MG63 (cell line): ENCODE measurements at places on chromosomes 12 and 14.
A peak's percentile ranks its signal among the peaks of the same experiment; 100 is the strongest.

- DNase-seq = no peak
These were observed 70.8 kb downstream of the SCN8A start for GRCh38 chr12:51661836-51662235.

DNA sequence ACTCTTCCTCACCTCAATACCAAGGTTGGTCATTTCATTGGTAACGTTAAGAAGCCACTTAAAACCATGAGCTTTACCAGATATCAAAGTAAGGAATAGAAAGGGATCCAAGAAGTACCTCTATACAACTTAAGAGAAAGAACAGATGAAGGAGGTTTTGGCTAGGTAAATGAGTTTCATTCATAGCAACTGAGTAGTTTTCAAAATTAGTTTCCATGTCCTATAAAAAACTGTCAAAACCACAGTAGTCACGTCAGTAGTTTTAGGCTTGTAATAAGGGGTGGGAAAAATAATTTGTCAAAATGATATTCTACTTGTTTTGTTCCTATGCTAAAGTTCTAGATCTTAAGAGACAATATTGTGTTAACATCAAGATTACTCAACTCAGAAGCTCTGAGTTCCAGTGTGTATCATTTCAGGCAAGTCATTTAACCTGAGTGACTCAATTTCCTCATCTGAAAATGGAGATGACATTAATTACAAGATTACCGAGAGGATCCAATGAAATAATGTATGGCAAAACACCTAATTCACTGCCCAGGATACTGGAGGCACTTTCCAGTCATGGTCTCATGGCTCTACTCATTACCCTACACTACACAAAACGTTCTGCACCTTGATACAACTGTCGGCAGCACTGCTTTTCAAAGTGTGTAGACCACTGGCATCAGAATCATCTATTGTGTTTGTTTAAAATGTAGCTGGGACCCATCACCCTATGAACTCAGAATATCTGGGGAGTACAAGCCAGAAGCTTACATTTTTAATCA is 24.1 kb upstream of the SLC6A13 start:
- DNase-seq = no peak

DNA sequence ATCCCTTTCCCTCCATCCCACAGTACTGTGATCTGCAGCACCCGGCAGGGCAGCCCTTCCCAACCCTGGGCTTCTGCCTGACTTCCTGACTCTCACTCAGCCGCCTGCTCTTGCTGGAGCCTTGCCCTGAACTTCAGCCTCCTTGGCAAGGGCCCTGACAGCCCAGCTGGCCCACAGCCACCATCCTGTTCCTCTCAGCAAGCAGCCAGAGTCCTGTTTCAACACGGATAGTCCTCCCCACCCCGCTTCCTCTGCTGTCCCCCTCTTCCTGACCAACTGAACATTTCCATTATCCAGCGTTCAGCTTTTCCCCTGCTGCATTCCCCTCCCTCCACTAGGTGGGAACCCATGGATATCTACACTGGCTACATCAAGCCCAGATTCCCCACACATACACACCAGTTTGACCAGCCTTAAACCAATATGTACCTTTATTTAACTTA is 74.0 kb upstream of the MDM1 start:
- DNase-seq = peak; percentile 89

DNA sequence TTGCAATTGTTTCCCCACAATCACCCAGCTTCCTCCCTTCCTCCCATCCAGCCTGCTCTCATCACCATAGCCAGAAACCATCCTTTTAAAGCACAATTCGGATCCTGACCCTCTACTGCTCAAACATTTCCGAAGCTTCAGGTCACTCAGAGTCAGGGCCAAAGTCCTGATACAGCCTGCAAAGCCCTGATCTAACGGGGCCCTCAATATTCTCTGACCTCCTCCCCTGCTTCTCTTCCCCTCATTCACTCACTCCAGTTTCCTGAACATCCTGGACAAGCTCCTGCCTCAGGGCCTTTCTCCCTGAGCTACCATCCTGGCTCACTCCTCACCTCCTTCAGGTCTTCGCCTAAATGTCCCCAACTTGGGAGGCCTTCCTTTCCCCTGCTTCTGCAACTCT is 46.1 kb downstream of the PITPNM2 start:
- no peak for DNase-seq

GRCh38 chr12:120286768-120287490 is 4.8 kb downstream of the RNU4-2 start:
- no peak for DNase-seq

- DNase-seq = no peak
These were observed 154.1 kb downstream of the SLC5A8 start for GRCh38 chr12:101055940-101056339.

DNA sequence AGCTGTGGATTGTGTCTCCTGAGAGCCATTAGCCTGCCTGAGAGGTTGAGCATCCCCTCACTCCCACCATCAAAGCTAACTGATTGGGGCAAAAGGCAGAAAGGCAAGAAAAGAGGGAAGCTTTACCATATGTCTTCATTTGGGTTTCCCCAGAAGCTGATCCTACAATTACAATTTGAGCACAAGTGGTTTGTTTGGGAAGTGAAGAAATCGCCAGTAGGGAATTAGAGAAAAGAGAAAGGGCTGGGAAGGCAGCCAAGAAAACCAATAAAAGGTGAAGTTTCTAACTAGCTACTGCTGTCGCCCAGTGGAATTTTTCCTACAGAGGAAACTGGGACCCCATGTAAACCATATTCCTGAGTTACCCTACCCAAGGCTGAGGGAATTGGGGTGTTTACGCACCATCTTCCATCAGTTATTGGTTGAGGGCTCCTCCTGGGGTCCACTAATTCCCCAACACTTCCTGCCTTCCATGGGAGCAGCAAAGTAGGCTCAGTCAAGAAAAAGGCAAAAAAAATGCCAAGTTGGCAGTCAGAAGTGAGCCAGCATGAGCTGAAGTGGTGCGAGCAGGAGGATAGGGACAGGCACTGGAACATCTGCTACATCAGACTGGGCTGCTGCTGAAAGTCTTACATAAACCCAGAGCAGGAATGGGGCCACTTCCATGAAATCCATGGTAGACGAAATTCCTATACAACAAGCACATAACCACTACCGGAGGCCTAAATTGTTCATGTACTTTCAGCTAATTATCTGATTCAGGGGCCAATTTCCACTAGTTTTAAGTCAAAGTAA is 17.3 kb downstream of the KCNK10 start:
- DNase-seq = no peak

- no peak for DNase-seq
These were observed 81.6 kb downstream of the PTGER2 start for GRCh38 chr14:52395728-52396127.

GRCh38 chr14:48125654-48126053 is 450.2 kb upstream of the MDGA2 start:
- DNase-seq = no peak

GRCh38 chr14:75363570-75364227 is 64.1 kb upstream of the JDP2 start:
- DNase-seq = no peak

DNA sequence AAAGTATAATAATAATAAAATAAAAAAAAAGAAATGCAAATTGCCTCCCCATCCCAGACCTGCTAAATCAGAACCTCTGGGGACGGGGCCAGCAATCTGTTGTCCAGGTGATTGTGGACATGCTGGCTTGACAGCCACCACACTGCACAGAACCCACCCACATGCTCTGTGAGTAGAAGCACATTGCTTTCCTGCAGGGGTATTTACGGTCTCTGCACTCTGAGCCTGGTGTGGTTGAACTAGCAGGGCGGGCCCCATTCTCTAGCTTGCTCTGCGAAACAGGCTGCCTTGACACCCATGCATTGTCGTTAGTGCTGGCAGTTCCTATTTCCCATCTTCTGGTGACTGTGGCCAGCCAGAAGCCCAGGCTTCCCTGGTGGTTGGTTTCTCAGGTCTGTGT is 24.5 kb downstream of the PRMT8 start:
- DNase-seq = no peak
